Stimulated activated CD8-positive, alpha-beta memory T cell treated with anti-CD3 and anti-CD28 coated beads, Interleukin-15, amount 100 ng/mL, for 4 hours (primary cell): ENCODE measurements at places on chromosomes 2 and 18.

- DNase-seq = no peak
Measured at GRCh38 chr2:177147093-177147694, 65.4 kb upstream of the HNRNPA3 start.

GRCh38 chr2:209772290-209772685 lies 656 bp downstream of the UNC80 start:
- no peak for DNase-seq

- DNase-seq = no peak
Measured at GRCh38 chr18:60044290-60045006, 144.7 kb downstream of the PMAIP1 start.

- no peak for DNase-seq
Measured at GRCh38 chr2:240413813-240414429, 21.5 kb upstream of the GPC1 start.

DNA sequence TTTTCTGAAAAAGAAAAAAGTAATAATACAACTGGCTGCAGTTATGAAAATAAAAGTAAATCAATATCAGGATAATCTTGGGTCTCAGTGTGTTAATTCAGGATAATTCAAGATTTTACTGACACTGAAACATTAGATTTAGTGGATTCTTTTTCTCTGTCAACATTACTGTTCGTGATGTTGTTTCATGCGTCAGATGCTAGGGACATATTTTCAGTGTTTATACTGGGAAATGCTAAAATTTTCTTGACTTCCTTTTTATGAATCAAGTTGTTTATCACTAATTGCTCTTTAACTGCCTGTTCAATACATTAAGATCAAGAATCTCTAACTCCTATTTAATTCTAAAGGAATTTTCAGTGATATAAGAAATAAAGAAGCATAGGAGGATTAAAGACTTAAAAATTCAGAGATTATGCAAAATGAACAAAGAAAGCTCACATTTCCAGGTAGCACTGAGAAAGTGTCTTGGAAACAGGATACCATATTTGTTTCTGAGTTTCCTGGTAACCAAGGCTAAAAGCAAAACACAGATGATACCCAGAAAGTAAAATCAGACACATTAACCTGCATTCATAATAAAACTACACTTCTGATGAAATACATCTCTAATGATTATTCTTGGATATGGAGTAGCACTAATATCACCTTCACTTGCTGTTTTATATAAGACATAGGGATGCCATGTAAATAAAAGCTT lies 174.0 kb downstream of the ARL4C start:
- no peak for DNase-seq

- no peak for DNase-seq
Measured at GRCh38 chr18:36655074-36655473, 173.7 kb downstream of the TPGS2 start.

DNA sequence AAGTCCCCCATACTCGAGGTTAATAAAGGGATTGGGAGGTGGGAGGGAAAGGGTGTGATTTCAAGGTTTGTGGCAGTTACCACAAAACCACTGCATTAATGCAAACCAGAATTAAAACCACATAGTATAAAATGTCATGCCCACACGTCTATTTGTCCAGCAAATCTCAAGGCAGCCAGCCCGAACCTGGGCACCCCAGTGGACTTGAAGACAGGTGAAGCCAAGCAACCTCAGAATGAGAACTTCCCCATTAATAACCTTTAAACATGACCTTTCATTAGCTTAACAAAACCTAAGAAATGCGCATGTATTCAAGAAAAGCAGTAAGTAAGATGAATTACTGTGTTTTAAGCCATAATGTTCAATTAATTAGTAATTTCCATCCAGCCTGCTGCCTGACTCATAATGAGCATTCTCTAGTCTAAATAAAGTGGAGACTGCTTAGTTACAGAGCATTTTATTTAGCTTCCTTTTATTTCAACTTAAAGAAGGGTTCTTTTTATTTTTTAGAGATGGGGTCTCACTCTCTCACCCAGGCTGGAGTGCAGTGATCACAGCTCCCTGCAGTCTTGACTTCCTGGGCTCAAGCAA lies 229.6 kb downstream of the FAM210A start:
- DNase-seq = no peak

- DNase-seq = no peak
Measured at GRCh38 chr2:128346291-128347170, 27.9 kb upstream of the HS6ST1 start.

DNA sequence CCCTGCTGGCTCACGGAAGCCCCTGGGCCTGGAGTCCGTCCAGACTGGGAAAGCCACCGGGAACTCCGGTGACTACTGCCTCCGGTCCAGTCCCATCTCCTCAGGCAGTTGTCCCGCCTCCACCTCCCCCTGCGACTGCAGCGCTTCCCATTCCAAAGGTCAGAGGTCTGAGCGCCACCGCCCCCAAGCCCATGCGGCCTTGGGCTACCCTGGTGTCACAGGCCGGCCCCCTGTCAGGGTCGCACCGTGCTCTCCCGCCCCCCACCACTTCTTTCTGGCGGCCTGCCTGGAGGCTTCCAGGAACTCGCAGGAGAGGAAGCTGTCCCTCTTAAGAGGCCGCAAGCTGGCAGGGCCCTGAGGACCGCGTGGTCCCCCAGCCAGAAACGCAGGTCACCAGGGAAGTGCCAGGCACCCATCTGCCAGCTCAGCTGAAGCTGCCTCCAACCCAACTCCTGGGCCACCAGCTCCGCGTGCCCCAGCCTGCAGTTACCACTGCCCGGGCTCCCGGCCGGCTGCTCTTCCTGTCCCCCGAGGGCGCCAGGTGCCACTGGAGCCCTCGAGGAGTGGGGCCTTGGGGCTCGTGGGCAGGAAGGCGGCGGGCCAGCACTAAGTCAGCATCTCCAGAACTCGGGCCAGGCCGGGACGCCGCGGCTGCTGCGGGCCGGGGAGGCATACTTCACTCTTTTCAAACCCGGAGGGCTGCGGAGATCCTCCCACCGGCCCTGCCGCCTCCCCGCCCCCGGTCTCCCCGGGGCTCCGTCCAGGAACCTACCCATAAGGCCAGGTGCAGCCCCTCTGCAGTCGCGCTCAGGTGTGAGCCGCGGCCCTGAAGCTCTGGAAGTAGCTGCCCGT lies 83.3 kb upstream of the POMC start:
- peak; percentile 32 for DNase-seq

GRCh38 chr2:53220969-53221368 lies 546.6 kb upstream of the CHAC2 start:
- no peak for DNase-seq

- no peak for DNase-seq
Measured at GRCh38 chr2:98489486-98489885, 44.8 kb downstream of the INPP4A start.

DNA sequence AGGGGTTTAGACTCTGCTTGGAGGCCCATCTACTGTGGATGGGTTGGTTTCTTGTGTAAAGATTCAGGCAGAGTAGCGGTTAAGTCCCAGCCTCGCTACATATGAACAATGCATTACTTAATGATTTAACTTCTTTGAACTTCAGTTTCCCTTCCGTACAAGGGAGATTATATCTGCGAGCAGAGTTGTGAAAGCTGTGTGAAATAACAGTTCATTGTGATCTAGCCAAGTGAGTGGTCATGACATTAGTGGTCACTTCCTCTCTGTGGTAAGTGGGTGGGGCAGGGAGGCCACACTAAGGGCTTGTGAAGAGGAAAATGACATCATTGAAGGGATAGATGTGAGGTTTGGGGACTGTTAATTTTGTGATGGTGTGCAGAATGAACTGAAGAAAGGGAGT lies 14.1 kb upstream of the MEX3C start:
- DNase-seq = peak; percentile 17

DNA sequence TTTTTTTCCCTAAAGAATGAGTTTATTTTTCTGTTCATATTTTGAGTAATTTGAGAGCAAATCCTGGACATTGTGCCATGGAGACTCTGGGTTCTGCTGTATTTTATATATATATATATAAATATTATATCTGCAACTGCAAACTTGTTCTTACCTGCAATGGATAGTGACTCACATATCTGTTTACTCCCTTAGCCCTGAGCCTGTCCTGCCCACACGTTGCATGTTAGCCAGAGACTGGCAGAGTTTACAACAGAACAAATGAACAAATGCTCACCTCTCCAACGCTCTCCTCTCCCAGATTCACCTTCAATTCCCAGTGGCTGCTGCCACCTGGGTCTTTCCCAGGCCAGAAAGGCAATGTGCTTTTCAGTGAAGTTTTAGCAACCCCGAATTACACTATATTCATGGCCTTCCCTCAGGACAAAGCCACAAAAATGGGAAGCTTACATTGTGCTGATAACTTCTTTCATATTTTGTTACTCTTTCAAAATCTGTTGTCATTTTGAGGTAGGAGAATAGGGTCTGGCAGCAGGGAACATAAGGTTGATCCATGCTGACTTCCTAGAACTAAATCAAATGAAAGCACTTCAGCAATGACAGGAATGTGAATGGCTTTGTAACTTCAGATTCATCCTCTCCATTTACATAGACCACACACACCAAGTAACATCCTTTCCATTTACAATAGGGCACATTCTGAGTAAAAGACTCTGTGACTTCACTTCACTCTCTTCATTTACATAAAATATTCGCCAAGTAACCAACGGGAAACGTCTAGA lies 105.4 kb upstream of the FAM110C start:
- DNase-seq = no peak

DNA sequence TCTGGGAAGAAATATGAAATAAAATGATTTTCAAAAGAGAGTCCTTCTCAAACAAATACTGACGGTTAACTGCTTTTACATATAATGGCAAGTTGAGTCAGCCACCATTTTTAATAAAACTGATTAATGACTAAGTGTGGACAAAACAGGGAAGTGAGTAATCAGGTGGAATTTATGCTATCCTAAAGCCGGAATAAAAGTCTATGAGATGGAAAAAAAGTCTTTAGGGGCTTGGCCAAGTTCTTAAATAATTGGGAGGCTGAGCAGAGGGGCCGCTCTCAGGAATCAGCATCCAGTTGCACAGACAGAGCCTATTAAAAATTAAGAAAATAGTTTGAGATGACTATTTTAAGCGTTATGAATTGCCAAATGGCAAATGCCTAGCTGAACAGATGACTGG lies 58.6 kb upstream of the AFF3 start:
- DNase-seq = no peak

DNA sequence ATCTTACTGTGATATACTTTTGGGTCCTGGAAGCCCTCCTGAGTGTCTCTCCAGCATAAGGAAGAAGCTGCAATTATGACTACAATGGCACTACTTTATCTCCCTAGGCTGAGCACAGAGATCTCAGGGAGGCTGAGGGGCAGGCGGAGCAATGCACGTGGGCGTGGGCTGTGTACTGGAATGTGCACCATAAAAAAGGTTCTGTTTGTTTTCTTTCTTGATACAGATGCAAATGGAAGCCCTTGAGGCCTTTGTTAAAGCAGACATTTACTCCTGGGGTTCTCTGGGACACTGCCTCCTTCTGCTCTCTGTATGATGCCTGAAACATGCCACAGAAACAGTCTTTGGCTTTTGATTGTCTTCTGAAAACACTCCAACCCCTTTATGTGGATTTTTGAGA lies 79.1 kb upstream of the DLX2 start:
- DNase-seq = no peak

DNA sequence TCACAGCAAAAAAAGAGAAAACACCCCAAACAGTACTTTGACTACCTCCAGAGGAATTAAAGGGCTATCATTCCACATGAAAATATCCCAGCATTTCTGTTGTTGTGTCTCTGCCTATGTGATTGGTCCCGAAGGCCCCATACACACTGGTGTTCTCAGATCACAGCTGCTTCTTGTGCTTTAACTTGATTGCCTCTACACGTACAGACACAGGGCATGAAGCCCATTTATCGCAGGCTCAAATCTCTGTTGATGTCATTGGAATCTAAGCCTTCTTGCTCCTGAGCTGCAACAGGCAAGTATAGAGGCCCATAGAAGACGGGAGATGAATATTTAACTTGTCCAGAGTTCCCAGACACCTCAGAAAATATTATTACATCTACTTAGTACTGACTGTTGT lies 405.2 kb downstream of the NCKAP5 start:
- DNase-seq = no peak

GRCh38 chr18:53686965-53687364 lies 537.5 kb downstream of the MBD2 start:
- no peak for DNase-seq

- no peak for DNase-seq
Measured at GRCh38 chr2:165408186-165408585, 61.3 kb upstream of the CSRNP3 start.

- DNase-seq = no peak
Measured at GRCh38 chr2:33372940-33373553, 103.4 kb upstream of the RASGRP3 start.

DNA sequence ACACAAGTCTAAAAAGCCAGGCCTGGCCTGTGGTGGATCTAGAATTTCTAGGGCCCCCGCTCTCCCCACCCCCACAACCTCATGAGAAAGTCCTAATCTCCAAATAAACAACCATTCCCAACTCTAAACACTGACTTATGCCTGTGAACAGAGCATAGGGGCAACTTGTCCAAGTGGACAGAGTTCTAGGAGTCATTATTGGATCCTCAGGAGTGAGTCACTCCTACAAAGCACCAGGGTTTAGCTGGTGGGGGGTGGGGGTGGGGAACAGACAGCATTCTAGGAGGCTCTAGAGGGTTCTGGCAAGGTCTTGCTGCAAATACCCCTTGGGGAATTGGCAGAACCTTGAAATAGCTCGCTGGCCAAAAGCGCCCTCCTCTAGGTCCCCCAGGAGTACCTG lies 83.3 kb downstream of the ZCCHC2 start:
- DNase-seq = no peak
